AG04449 (cell line): ENCODE measurements at places on chromosomes 5 and 9.

- DNase-seq: no peak
These were observed 302.8 kb upstream of the RASA1 start for GRCh38 chr5:86964889-86965288.

DNA sequence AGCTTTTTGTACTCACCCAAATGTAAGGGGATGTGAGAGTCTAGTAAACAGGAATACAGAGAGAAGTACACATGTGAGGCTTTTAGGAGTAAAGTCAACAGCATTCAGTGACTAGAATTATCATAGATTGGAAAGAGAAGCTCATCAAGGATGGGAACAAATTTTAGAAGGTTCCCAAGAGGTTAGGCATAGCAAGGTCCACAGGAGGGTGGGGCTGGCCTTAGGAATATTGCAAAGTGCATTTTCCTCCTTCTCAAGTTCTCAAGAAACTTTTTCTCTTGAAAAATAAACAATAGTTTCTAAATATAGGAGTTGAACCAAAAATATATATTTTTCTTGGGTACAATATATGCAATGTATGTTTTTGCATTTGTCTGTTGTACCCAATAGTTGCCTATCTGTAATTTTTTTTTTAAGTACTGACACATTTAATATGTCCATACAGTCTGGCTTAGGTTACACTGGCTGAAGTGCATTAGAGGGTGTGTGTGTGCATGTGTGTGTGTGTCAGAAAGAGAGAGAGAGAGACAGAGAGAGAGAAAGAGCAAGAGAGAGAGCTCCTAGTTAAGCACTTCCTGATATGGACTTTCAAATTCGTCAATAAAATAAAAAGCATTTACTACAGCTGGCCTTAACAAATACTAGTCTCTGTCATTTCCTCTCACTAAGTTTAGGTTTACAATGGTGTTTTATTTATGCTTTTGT, 62.2 kb downstream of the SNX18 start:
- no peak for DNase-seq

GRCh38 chr5:141525653-141526052, 36.8 kb downstream of the PCDHGC5 start:
- DNase-seq: no peak

DNA sequence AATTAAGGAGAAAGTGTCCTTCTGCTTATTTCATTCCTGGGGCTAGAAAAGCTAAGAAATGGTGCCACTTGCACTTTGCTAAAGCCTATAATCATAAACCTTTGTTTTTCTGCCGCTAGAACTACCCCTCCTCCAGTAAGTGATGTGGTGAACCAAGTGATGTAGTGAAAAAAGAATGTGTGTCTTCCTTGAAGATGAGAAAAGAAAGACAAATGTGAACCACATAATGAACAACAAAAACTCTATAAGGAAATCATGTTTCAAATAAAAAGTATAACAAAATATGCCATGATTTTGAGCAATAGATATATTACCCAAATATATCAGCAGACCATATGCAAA, 179.0 kb upstream of the SGCD start:
- no peak for DNase-seq

- no peak for DNase-seq
These were observed 36.2 kb downstream of the EPB41L4A start for GRCh38 chr5:112382886-112383285.
